ENCODE measurements at places on chromosomes 6 and 20.

DNA sequence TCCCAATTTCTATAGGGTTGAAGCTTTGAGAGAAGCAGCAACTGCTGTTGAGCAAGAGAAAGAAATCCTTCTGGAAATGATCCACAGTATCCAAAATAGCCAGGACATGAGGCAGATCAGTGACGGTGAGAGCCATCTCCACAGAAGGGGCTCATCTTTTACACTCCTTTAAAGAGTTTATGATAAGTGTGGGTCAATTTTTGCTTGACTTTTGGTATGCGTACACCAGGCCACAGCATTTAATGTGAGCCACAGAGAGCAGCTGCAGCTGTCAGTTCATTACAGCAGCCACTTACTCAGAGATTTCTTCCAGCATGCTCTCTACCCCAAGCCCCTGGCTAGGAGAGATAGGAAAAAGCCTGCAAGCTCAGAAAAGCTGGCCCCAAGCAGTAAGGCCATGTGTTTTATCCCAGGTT is 9.9 kb downstream of the BAG2 start:
- no peak for DNase-seq

- DNase-seq, result no peak
Observed at GRCh38 chr20:420166-420620, 12.1 kb downstream of the RBCK1 start.

GRCh38 chr20:49699200-49699992 is 14.3 kb downstream of the B4GALT5 start:
- DNase-seq, result no peak

GRCh38 chr6:96620851-96621250 is 57.9 kb downstream of the FHL5 start:
- no peak for DNase-seq

- no peak for DNase-seq
Observed at GRCh38 chr6:127458817-127459216, 372 bp downstream of the KIAA0408 start.

DNA sequence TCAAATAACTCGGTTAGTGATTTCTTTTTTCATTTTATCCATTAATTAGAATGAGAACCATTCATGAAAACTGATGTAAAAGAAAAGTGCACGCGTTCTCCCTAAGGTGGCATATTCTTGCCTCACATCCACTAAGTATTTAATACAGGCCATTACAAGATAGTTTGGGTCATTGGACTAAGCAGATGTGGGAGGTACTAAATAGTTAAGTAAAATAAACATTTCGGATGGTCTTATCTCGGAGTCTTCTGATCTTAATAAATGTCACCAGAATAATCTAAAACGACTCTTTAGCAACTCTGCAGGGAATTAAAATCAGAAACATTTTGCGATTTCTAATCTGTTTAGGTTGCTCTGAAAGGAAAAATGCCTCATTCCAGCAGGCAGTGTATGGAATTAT is 78.7 kb downstream of the RFX6 start:
- no peak for DNase-seq

GRCh38 chr20:55761100-55761499 is 244.2 kb downstream of the CBLN4 start:
- DNase-seq, result no peak

- no peak for DNase-seq
Observed at GRCh38 chr6:100617633-100618350, 153.1 kb upstream of the SIM1 start.

DNA sequence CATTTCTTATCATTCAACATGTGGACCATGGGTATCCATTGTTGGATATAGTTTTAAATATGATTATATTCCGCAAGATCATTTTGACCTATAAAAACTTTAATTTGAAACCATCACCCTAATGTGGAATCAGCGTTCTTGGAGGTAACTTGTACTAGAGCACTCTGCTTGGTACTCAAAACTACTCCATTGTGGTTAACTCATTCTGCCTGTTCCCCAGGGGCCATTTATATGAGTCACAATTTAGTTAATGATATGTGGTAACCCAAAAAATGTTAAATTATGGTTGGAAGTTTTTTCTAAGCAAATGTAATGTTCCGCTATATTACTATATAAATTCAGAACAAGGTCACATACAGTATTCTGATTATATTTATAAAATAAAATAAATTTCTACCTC is 109.3 kb downstream of the TRDN start:
- DNase-seq, result no peak

- DNase-seq, result no peak
Observed at GRCh38 chr6:99026135-99026534, 78.4 kb upstream of the FBXL4 start.

DNA sequence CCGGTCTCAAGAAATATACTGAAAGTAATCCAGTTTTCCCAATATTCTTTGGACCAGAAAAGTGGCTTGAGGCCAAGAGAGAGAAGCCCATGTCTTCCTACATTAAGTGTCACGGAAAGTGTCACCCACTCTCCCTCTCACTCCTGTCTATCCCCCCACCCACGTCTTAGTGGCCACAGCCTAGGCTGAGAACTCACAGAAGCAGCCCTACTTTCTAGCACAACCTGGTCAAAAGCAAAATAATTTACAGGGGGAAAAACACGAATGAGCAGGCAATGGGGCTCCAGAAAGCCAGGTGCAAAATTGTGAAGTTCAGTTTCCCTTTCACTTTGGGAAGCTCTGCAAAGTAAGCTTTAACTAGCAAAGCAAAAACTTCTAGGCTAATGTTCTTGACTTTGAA is 118.0 kb downstream of the OPRM1 start:
- DNase-seq, result no peak

DNA sequence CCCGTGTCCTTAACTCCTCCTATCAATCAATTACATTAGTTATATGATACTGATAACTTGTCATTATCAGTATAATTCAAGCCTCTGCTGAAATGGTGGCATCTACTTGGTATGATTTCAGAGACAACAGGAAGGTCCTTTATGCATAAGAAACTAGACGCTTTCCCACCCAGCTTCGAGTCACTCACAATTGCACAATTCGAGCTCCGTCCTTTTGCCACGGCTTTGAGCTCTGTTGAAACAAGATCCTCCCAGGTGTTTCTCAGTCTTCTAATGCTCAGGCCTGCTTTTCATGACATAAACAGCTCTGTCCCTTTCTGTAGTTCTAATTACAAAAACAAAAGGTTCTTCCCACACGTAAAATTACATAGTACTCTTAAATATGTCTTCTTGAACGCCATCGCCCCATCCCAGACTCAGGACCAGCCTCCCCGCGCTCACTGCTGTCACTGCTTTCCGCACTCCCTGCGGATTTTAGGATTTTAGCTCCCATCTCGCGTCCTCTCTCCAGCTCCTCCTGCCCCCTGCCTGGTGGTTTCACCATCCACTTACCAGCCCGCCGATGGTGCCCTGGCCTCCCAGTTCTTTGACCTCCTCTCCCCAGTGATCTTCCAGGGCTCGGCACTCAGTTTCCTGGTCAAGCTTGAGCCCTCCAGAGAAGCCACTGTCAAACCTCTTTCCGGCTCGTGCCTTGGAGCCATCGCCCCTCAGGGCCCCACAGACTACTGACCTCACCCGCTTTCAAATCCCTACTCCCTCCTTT is 23.2 kb upstream of the PNPLA1 start:
- no peak for DNase-seq

- no peak for DNase-seq
Observed at GRCh38 chr6:110615722-110616121, 139.3 kb upstream of the SLC22A16 start.

DNA sequence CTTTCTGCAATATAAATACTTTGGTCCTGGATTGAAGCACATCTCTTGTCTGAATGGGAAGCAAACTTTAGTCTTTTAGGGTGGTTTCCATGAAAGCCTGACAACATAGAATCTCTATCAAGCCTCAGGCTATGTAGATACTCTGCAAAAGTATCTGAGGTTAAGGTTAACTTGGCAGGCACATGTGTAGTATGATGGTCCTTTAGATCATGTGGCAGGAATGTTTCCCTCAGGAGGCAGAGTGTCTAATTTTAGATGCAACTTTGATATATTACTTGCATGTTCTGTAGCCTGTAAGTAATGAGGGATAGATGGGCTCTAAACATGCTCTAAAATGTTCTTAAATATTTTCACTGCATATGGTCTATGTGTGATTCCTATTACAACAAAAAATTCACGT is 8.2 kb downstream of the MYB start:
- DNase-seq, result no peak

- no peak for DNase-seq
Observed at GRCh38 chr6:168033791-168034190, 36.3 kb downstream of the KIF25 start.

DNA sequence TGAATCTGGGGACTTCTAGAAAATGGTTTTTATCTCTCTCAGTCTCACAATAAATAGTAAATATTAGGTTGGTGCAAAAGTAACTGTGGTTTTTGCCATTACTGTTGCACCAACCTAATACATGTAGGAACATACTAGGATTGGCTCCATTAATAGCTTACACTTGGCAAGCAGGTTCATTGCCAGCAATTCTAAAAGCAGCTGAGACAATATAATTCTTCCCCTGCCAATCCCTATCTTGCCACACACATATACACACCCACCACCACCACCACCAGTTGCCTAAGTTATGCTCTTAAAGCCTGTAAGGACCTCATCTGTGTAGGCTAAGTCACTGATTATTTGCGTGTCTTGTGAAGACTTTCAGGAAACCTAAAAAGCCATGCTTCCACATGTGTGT is 145.1 kb downstream of the KIF16B start:
- DNase-seq, result no peak

DNA sequence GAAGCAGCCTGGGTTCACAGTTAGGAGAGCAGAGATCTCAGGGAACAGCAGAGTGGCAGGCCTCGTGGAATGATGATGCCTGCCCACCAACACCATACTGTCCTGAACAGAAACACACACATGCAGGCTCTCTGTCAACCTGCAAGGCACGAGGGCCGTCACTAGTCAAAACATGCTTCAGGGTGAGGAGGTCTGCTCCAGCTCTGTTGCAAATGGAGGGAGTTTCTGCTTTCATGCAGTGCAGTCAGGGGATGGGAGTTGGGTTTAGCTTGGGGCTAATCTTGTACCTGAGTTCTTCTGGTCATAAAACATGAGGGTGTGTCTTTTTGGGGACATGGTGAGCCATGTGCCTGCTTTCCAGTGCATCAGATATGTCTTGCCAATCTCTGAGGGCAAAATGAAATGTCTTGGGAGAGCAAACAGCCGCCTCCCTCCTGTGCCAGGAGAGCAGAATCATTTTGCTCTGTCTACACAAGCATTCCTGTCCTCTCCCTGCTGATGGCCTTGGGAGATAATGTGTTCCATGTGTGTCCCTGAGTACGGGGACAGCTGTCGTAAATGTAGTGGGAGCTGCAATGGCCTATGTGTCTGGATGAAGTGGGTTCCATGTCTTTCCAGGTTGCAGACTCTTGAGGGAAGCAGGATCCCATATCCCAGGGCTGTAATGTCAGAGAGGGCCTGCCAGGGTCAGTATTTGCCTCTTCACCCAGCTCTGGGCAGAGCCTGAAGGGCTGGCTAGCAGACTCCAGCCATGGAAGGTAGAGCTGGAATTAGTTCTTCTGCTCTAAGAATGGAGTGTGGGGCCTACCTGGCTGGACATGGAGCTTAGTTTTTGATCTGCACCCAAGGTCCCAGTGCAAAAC is 40.6 kb downstream of the MAFB start:
- no peak for DNase-seq

- no peak for DNase-seq
Observed at GRCh38 chr20:3423126-3423525, 15.7 kb upstream of the DNAAF9 start.

DNA sequence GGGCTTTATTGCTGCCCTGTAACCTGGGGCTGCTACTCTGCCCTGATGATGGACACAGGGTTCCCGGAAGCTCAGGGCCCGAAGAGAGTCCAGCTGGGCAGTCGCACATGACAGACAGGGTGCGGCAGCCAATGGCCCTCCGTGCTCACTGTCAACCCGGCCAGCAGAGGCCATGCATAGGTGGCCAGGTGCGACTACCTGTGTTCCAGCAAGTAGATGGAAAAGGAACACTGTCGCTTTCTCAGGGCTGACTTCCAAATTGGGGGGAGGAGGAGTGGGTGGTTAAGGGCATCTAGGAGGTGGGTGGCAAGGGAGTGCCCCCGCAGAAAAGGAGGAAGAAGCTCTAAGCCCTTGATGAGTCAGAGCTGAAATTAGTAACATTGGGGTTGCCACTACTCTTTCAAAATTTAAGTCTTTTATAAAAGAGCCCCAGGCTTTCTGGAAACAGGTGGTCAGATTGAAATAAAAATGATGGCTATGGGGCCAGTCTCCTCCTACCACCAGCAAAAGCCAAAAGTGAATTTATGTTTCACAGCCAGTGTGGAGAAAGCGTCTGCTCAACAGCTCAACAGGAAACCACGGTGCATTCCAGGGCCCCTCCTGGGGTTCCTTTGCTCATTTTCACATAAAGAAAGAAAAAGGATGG is 2.3 kb upstream of the RAMACL start:
- DNase-seq, result no peak

DNA sequence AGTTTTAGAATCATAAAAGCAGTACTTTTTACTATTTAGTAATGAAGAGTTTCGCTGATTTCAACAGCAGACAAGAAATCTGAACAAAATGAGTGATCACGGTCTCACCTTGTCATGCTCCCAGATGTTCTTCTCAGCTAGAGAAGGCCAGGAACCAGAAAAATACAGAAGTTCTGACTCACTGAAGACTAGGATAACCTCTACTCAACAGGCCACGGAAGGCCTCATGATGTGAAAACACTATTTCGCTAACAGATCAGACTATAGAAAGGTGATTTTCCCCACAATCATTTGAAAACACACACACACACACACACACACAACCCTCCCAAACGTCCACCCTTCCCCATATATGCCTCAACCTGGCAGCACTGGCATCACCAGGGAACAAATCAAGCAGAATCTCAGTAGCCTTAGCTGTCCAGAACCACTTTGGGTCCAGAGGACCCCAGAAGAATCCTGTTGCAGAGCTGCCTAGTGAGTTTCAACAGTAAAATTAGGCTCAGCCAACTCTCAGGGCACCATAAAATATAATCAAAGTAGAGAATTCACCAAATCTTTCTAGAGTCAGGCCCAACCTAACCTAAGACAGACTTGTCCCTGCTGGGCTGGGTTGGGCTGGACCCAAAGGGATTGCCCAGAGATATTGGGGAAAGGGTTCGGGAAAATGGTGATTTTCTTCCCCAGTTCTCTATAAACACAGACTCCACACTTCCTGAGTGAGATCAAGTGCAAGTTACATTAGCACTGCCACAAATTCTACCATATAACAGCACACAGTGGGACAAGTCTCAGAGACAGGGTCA is 7.9 kb downstream of the EXOC2 start:
- peak; percentile 10 for DNase-seq

Data from stimulated activated CD4-positive, alpha-beta T cell treated with anti-CD3 and anti-CD28 coated beads, Interleukin-1b, Interleukin-23, amount 100 ng/mL, for 4 hours (primary cell).